Activated CD8-positive, alpha-beta T cell treated with anti-CD3 and anti-CD28 coated beads for 36 hours (primary cell): ENCODE measurements at places on chromosomes 2 and 18. TPM values are rescaled to one million over a fixed set of nuclear protein-coding genes. Genes with fewer than 3 reads are reported as not detected.

DNA sequence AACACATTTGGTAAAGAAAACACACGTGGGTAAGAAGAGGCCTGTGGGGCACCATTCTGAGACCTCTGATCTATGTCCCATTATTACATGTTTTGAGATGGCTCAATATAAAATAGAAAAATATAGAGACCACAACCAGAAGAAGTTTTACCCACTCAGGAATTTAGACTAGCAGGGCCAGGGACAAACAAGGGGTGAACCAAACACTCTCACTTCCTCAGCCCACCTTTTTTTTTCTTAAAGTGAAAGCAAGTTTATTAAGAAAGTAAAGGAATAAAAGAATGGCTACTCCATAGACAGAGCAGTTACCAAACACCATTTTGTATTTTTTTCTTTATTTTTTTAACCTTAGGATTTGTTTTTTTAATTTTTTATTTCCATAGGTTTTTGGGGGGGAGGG lies 119.0 kb upstream of the REV1 start:
- DNase-seq, result no peak

DNA sequence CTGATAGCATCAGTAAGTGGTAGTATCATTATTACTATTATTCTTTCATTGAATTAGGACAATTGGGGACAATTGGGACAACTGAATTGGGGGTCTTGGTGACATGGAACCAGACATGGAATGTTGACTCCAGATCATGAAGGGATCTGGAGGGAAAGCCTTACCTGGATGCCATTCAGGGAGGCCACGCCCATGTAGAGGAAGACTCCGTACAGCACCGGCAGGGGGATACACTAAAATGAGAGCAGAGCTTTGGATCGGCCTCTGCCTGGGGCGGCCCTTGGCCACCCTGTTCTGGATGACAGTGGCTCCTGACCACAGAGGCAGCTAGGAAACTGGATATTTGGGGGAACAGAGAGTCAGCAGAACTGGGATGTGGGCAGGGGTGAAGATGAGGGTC lies 29.2 kb downstream of the MTHFD2 start:
- DNase-seq, result no peak

- DNase-seq, result no peak
Measured at GRCh38 chr2:174878537-174879147, 114.4 kb upstream of the CHRNA1 start.

Gene ABCB11
- total RNA-seq, result not detected

Gene CMPK2
- 3.2 TPM for total RNA-seq
